ENCODE measurements at places on chromosomes 13 and 19.

DNA sequence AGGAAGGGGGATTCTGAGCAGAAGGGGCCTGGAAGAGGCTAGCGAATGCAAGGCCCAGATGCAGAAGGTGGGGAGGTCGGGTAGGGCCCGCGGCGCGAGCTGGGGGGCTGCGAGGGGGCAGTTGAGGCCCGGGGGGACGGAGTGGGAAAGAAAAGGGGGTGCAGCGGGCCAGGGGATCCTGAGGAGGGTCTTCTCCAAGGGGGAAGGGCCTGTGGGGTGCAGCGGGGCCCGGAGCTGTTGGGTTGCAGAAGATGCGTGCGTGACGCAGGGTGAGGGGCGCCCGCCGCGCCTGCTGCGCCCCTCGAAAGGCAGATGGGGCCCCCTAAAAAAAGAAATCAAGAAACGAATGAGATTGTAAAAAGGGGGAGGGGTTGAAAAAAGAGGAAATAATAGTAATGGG, 313 bp downstream of the ZNF541 start:
- no peak for DNase-seq

DNA sequence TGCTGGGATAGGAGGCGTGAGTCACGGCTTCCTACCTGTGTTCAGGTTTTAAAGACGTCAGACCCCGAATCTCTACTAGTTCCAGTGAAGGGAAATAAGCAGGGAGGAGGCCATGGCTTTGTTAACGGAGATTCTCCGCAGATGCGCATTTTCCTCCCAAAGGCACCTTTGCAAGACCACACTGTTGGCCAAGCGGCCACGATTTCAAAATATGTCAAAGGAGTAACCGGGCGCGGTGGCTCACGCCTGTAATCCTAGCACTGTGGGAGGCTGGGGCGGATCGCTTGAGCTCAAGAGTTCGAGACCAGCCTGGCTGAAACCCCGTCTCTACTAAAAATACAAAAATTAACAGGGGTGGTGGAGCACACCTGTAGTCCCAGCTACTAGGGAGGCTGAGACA, 21.9 kb downstream of the ZNF763 start:
- no peak for DNase-seq

- DNase-seq: no peak
Observed at GRCh38 chr19:48680436-48681126, 7.8 kb upstream of the NTN5 start.

DNA sequence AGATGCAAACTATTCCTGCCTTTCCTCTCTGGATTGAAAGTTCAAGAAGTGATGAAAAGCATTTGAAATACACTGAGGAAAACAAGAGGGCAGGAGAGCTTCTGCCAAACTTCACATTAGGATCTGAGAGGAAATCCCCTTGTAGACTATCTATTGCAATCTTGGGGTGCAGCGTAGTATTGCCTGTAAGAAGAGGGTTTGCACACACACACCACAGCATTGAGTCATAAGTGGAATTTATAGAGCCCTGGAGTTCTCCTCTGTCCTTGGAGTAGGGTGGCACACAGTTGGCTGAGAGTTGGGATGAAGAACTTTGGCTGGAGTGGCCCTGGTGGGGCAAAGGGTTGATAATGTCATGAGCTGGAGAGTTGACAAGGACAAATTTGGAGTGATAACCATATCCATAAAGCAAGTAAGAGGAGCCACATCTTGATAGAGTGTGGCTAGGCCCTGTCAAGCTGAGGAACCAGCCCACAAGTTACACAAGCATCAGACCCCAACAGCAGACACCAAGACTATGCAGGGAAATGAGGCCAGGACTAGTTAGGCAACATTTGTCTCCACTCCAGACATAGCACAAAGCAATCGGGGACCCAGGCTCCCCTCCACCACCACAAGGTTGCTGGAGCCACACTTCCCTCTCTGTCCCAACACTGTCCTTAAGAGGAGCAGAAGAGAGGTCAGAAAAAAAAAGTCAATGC, 520.9 kb downstream of the KLF5 start:
- no peak for DNase-seq

DNA sequence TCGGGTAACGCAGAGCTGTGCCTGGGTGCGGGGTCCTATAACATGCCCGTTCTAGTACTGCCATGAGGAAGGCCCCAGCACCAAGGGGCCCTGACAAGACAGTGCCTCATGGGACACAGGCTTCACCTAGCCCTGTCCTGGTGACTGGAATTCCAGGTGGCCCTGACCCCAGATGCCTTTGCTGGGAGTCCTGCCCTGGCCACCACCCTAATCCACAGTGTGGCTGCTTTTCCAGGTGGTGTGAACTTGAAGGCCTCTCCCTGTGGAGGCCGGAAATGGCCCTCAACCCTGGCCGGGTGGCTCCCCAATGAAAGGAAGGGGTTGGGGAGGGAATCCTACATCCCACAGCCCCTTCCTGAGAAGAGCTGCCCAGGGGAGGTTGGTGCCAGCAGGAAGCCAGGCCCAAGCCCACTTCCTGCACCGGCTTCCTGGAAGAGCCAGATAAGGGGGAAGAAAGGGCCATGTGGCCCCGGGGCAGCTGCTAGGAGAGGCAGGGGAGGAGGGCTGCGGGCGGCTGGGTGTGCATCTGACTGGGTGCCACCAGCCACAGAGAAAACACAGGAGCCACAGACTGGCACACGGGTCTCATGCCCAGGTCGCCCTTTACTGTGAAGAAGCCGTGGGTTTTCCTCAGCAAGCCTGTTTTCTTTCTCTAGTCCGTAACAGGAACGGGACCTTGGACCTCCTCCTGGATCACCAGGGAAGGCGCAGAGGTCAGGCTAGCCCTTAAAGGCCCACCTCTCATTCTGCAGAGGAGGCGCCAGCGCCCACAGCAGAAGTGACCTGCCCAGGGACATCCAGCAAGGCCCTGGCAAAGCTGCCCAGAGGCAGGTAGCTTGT, 4.7 kb downstream of the LSM4 start:
- peak; percentile 67 for DNase-seq

- no peak for DNase-seq
Observed at GRCh38 chr19:42114412-42114811, 17.8 kb downstream of the POU2F2 start.

GRCh38 chr13:90680826-90681225, 666.7 kb upstream of the MIR17HG start:
- no peak for DNase-seq

DNA sequence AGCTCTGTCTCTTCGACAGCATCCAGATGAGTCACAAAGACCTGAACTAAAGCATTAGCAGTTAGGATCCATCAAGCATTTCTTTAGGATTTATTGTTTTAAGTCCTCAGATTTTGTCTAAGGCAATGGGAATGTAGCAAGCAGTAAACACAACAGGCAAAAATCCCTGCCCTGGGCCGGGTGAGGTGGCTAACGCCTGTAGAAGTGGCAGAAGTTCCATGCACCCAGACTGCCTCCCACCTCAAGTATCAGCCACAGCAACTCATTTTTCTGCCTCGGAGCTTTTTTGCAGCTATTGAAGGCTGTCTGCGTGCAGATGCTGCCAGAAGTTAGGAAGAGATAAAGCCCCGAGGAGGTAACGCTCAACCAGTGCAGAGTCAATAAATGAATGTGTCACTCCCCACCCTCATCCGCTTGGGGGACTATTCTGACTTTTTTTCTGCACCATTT, 47.1 kb upstream of the MRI1 start:
- no peak for DNase-seq

- DNase-seq: peak; percentile 100
Observed at GRCh38 chr19:54190503-54191010, 551 bp upstream of the TSEN34 start.

- DNase-seq: no peak
Observed at GRCh38 chr19:51681286-51681941, 11.7 kb upstream of the SPACA6 start.

GRCh38 chr13:85223883-85224656, 575.1 kb downstream of the SLITRK6 start:
- no peak for DNase-seq

- peak; percentile 56 for DNase-seq
Observed at GRCh38 chr19:532561-533363, 1.2 kb downstream of the CDC34 start.

GRCh38 chr13:85729296-85729695, 69.9 kb downstream of the SLITRK6 start:
- DNase-seq: no peak

GRCh38 chr13:29474991-29475390, 120.5 kb downstream of the SLC7A1 start:
- DNase-seq: no peak

DNA sequence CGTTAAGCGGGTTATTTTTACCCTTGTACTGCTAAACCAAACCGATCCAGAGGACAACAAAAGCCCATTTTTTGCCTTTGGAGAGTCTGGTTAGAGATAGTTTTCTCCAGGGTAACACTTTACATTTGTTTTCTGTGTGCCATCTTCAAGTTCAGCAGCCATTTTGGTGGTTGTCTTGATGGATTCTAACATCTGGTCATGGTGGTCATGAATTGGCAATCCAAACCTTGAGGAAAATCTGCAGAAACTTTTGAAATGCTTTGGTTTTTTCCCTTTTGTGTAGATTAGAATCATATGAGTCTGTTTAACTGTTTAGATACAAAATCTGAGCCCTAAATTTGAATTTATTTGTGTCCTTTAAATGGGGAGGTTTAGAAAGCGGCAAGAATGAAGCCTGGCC, 16.6 kb downstream of the HNRNPM start:
- no peak for DNase-seq

DNA sequence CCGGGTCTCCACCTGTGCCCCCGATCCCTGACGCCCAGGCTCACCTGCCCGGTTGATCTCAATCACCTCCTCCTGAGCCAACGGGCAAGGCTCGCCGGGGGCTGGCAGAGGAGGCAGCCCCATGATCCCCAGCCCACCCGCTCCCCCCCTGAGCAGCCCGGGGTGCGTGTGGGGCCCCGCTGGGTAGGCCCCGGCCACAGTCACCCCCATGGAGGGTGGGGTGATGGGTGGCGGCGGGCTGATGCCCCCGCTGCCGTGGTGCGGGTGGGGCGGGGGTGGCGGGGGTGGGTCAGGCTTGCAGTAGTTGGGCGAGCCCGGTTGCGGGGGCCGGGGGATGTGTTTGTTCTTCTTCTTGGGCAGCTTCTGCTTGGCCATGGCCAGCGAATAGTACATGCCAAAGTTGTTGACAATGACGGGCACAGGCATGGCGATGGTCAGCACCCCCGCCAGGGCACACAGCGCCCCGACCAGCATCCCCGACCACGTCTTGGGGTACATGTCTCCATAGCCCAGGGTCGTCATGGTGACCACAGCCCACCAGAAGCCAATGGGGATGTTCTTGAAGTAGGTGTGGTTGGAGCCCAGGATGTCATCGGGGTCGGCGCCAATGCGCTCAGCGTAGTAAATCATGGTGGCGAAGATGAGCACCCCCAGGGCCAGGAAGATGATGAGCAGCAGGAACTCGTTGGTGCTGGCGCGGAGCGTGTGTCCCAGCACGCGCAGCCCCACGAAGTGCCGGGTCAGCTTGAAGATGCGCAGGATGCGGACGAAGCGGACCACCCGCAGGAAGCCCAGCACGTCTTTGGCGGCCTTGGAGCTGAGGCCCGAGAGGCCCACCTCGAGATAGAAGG, 6.0 kb downstream of the KCNC3 start:
- no peak for DNase-seq

- DNase-seq: no peak
Observed at GRCh38 chr13:28495538-28496187, 735 bp upstream of the FLT1 start.

DNA sequence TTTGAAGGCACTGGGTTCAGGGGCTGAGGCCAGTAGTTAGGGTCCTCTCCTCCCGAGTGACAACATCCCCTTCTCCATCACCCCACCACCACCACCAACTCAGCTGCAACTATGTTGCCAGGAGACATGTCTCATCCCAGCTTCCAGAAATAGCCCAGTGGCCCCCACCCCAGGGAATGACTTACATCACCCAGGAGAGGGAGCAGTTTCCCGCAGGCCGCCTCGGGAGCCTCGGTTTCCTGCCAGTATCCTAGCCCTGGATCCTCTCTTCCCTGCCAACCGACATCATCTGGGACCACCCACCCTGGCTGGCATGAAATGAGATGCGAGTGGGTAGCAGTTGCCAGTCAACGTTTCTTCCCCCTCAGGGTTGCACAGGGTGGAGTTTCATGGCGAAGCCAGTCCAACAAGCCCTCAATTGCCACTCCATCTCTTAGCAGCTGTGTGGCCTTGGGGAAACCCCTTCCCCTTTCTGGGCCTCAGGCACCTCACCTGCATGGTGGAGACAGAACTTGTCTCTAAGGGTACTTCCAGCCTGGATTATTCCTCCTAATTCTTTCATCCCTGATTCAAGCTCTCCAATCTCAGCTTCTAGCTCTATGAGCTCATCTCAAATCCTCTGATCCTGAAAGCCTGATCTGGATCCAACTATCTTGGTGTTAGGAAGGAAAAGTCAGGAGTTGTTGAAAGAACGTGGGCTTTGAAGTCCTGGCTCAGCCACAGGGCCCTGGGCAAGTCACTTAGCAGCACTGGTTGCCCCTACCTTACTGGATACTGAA, 3.9 kb upstream of the GSK3A start:
- DNase-seq: no peak

- no peak for DNase-seq
Observed at GRCh38 chr13:113730831-113731191, 28.2 kb upstream of the TMEM255B start.

GRCh38 chr13:98471934-98472333, 105.0 kb downstream of the STK24 start:
- DNase-seq: no peak

DNA sequence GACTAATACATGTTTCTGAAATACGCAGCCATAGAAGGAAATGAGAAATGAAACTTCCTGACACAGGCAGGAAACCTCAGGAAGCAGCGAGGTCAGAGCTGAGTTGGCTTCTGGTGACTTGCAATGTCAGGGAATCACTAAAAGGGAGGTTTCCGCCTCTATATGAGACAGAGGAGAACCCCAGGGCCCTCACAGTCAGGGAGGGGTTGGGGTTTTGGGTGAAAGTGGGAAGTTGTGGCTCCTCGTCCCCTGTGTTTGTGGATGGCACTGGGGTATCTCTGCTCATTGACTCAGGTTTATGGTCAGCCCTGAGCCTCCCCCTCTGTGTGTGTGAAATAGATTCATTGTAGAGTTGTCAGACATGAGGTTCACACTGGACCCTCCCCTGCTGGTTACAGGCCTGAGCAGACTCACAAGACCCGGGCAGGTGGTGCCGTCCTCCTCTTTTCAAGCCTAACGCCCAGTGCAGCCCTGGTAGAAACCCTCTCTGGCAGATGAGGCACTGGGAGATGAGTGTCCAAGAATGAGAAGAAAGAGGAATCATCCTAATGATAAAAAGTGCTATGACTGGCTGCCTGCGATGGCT, 5.5 kb upstream of the LILRA6 start:
- no peak for DNase-seq

GRCh38 chr13:45055198-45055901, 65.0 kb upstream of the GTF2F2 start:
- no peak for DNase-seq
